Posterior cingulate gyrus (tissue), 11 donors: ENCODE measurements at places on chromosomes 6 and 20.

DNA sequence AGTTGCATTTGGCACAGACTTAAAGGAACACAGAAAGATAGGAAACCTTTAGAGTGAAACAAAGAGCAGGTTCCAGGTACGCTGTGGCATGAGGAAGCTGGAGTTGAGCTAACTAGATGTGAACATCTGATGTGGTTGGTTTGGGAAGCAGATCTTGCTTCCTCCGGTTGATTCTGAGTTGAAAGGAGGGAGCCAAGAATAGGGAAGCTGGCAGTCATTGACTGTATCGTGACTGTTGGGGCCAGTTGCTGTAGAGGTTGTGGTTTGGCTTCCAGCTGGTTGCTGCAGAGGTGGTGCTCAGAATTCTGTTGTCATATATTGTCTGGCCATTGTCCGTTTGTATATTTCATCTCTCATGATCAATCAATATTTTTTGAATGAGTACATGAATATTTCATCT is 325.9 kb downstream of the PLCB1 start:
- no peak for DNase-seq

GRCh38 chr20:48387675-48388074 is 440.1 kb downstream of the PREX1 start:
- no peak for DNase-seq

GRCh38 chr6:28940858-28941683 is 17.3 kb upstream of the TRIM27 start:
- DNase-seq = no peak

- DNase-seq = no peak
Measured at GRCh38 chr6:165825256-165825815, 162.3 kb upstream of the PDE10A start.

DNA sequence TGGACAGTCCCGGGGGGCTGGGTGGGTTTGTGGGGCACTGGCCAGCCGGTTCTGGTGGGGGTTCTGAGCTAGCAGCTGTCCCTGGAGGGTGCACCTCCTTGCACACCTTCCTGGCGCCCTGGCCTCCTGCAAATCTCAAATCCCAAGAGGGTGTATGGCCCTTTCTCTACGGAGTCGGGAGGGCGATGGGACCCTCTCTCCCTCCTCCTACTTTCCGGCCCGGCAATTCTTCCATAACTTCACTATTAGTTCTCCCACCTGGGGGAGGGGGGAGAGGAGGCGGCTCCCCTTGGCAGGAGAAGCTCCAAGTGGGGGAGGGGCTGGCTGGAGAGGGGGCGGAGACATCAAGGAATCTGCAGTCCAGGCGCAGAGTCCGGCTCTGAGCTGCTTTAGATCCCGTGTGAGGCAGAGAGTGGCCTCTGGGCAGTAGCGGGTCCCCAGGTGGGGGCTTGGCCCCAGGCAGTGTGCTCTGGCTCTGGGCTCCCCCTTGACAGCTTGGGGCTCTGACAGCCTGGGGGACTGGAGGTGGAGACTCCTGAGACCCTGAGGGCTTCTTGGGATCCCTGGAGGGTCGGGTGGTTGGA is 1.4 kb upstream of the LAMA5 start:
- no peak for DNase-seq

- no peak for DNase-seq
Measured at GRCh38 chr6:3522561-3523260, 65.9 kb upstream of the SLC22A23 start.

- no peak for DNase-seq
Measured at GRCh38 chr6:14228571-14228970, 111.0 kb downstream of the CD83 start.
